ENCODE measurements at places on chromosomes 6 and 20. TPM values are rescaled to one million over a fixed set of nuclear protein-coding genes. Genes with fewer than 3 reads are reported as not detected.

DNA sequence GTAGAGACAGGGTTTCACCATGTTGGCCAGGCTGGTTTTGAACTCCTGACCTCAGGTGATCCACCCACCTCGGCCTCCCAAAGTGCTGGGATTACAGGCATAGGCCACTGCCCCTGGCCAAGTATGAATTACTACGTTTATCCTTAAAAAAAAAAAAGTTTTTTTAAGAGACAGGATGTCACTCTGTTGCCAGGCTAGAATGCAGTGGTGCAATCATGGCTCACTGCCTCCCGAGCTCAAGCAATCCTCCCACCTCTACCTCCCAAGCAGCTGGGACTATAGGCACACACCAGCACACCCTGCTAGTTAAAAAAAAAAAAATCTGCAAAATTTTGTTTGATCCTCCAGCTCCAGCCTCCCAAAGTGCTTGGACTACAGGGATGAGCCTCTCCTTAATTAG is 23.1 kb downstream of the IYD start:
- DNase-seq, result no peak

DNA sequence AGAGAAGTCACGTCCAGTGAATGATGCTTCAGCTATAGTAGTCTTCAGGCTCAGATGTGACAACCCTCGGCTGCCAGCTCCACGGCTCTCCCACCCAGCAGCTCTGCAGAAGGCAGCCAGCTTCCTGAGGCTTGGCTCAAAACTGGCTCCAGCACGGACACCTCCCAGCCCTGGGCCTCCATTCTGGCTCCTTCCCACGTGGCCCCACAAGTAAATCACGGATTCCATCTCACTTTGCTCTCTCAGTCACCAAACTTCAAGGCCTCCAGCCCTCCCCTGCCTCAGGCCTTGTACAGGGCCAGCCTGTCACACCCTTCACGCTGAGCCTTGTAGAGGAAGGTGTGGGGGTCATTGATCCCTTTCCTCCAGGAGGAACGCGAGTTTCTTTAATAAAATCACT is 55.8 kb downstream of the GTF2H5 start:
- DNase-seq, result no peak

- DNase-seq, result no peak
Observed at GRCh38 chr6:83860359-83860755, 868 bp downstream of the CYB5R4 start.

DNA sequence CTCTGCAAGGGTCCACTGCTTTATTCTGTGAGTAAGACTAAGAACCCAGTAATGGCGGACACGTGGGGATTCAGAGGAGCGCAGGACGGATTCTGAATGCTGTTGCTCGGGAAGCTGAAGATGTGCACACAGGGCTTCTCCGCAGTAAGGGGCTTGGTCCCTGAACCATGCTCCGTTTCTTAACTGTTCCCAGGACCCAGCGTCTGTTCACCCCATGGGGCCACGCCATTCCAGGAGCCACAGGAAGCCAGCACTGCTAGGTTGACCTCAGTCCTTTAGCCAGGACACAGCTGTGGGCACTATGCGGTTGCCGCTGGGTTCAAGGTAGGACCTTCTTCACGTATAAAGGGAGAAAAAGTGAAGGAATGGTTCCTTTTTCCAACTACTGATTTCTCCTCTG is 59.8 kb downstream of the IRF4 start:
- no peak for DNase-seq

GRCh38 chr6:107304421-107305025 is 154.8 kb downstream of the PDSS2 start:
- DNase-seq, result no peak

DNA sequence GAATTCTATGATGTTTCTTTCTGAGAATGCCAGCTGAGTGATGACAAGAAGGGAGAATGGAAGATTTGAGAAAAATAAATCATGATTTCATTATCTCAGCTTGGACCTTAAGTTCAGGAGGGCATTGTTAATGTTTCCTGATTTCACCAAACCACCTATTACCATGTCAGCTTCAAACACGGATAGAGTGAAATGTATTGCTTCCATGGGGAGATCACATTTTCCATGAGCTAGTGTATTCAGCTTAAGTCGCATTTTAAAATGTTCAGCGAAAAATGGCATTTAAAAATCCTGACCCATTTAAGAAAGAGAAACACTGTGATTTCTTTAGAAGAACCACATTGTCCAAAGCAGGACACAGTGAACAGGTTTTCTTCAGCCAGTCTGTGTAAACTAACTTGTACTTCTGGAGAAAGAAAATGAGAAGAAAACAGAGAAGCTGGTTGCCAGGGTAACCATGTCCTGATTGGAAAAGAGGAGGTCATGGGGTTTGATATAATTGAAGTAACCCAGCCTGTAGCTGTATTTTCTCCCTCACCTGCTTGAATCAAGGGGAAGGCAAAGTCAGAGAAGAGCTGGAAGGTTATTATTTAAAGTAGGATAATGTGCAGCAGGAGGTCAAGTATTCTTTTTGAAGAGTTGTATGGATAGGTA is 684.1 kb upstream of the NRSN1 start:
- DNase-seq, result no peak

DNA sequence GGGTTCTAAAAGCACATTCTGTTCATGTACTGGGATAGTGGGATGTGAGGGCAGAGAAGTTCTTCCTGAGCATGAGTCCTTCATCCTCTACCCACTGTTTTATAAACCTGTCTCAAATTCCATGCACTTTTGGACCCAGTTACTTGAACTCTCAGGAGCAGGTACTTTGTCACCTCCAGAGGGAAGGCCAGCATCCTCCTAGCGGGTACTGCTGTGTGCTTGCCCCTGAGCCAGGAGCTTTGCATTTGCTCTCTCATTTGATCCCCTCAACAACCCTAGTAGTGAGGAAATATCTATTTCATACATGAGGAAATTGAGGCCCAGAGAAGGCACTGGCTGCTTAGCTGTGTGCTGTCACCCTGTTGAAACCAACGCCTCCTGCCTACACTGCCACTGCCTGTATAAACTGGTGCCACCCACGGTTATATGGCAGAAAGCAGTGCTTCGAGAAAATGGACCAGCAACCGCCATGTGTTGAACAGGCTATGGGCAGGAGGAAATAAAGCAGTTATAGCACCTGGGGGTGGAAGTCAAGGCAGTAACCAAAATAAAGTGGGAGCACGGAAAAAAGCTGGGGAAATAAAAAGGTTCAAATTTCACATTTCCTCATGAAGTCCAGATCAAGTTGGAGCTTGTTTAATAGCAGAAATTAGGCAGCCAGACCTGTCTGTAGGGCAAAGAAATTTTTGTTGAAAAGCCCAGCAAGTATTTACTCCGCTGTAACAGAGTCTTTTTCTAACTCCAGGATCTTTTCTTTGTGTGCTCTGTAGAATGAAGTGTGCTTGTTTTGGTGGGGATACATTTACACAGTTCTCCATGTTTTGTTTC is 38.0 kb downstream of the KLHL31 start:
- no peak for DNase-seq

- DNase-seq, result no peak
Observed at GRCh38 chr20:31680286-31681127, 42.2 kb downstream of the BCL2L1 start.

DNA sequence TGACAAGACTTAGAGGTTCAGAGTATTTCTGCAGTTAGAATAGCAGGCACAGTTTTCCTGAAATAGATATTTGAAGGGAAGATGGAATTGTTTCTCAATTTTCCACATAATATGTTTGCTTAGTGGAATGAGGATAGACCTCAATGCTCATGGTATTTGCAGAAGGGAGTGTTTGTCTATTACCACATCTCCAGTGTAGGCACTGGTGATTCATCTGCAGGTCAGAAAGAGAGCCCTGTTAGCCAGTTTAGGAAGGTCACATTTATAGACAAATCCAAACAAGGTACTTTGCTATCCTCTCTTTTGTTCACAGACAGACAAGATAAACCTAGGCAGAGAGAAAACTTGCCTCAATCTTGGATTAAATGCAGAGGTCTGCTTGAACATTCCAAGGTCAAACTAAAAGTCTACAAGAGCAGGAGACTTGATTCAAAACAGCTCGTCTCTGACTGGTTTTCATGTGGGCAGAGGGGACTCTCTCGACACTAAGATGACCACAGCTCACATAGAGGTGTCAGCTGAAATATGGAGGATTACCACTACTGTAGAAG is 22.8 kb downstream of the ISM1 start:
- DNase-seq, result peak; percentile 70

GRCh38 chr6:46926481-46926880 is 4.7 kb upstream of the ADGRF5 start:
- DNase-seq, result peak; percentile 45

DNA sequence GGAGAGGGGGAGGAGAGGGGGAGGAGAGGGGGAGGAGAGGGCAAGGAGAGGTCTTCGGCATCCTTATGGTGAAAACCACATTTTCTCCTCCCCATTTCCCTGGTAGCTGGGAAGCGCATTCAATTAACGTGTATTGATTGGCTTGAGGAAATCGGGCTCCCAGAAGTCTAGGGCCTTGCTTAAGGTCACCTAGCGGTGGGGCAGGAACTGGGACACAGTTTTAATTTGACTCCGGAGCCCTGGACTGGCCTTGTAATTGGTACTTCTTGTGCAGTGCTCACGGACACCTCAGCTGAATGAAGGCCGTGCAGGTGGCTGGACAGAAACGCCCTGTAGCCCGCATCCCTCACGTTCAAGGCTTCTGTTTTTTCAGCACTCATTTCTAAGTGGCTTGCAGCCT is 42.8 kb downstream of the CTCFL start:
- DNase-seq, result no peak

DNA sequence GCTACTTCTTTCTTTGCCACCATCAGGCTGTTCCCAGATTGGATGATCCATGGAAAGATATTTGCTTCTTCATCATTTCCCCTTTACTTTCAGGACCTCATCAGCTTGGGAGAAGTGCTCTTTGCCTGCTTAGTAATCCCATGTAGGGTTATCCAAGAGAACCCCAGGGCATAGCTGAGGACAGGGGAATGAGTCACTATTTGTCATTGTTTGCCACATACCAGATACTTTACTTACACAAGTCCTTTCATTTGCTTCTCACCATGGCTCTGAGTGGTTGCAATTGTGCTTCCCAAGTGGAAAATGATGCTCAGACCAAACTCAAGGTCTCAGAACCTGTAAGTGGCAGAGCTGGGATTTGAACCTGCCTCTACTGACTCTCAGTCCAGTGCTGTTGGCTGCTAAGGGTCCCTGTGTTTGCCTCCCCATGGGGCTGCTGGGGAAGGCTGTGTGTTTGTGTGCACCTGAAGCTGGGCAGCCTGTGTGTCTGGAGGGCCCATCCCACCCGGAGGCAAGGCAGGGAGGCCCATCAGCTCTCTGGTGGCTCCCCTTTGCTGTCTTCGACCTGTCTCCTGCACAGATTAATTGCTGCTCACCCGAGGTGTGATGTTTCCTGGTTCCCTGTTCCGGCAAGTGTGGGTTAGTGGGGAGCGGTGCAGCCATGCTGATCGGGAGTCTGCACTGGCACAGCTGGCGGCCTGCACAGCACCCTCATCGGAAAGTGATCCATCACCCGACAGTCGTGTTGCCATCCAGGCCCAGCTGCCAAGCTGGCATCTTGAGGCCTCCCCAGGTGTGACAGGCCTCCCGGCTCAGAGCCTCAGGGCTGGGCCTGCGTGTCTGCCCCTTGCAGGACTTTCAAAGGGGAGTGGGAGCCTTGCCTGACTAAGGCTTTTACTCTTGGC is 228.8 kb downstream of the DHX35 start:
- DNase-seq, result peak; percentile 88

- DNase-seq, result no peak
Observed at GRCh38 chr6:88472851-88473525, 306.8 kb upstream of the CNR1 start.

- DNase-seq, result peak; percentile 49
Observed at GRCh38 chr20:45016089-45016671, 49.9 kb downstream of the STK4 start.

DNA sequence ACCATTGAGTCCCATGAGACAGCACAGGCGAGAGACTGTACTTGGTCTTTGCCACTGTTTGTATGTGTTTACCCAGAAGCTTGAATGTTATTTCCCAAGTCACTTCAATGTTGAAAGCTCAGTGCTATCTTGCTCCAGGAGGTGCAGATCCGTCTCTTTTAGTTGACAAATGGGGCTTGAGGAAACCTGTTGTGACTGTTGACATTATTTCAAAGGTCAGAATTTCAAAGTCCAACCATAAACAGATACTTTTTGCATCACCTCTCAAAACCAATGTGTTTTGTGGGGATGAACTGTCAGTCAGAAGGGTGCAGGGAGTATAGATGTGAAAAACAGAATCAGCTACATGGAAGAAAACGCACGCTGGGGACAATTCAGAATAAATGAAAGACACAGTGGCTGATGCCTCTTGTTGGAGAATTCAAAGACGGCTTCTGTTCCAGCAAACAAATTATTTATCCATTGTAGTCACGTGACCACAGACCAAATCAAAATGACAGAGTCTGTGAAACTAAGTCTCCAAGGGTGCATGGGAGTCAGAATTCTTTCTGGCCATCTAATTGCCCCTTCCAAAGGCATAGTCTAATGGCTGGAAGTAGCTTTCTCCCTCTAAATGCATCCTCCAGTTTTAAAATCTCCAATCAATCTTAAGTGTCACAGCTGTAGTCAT is 83.7 kb downstream of the MYLK4 start:
- no peak for DNase-seq

- no peak for DNase-seq
Observed at GRCh38 chr6:48747471-48747870, 636.5 kb upstream of the PTCHD4 start.

- peak; percentile 8 for DNase-seq
Observed at GRCh38 chr6:144559865-144560593, 274.9 kb downstream of the UTRN start.

DNA sequence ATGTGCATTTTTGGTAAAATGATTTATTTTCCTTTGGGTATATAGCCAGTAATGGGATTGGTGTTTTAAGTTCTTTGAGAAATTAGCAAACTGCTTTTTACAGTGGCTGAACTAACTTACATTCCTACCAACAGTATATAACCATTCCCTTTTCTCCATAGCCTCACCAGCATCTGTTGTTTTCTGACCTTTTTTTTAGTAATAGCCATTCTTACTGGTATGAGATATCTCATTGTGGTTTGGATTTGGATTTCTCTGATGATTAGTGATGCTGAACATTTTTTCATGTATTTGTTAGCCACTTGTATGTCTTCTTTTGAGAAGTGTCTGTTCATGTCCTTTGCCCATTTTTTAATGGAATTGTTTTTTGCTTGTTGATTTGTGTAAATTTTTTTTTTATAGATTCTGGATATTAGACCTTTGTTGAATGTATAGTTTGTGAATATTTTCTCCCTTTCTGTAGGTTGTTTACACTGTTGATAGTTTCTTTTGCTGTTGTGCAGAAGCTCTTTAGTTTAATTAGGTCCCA is 42.3 kb downstream of the STK4 start:
- DNase-seq, result peak; percentile 49

- DNase-seq, result peak; percentile 53
Observed at GRCh38 chr20:54668271-54669039, 193.1 kb downstream of the DOK5 start.

Gene CPNE5
- polyA plus RNA-seq, result 0.14 TPM

Gene DTD1
- 77.7 TPM for polyA plus RNA-seq

Gene GNAS-AS1
- 1.0 TPM for polyA plus RNA-seq

Gene C20orf144
- 0.41 TPM for polyA plus RNA-seq

Gene C6orf132
- polyA plus RNA-seq, result 2.8 TPM

Gene STX11
- 1.9 TPM for polyA plus RNA-seq

Gene SERINC1
- polyA plus RNA-seq, result 249 TPM

Gene TINAG
- polyA plus RNA-seq, result not detected

Gene THBD
- 7.4 TPM for polyA plus RNA-seq

Gene IBTK
- polyA plus RNA-seq, result 23.8 TPM

Gene ACSS1
- 0.61 TPM for polyA plus RNA-seq

Data from GM23248 (cell line).